Activated naive CD8-positive, alpha-beta T cell treated with anti-CD3 and anti-CD28 coated beads, Interleukin-2, amount 10 ng/mL, durations not matched to agents 7 days and 5 days (primary cell): ENCODE measurements at places on chromosomes 1 and 21. TPM values are rescaled to one million over a fixed set of nuclear protein-coding genes. Genes with fewer than 3 reads are reported as not detected.

VSIG8 gene
- not detected for total RNA-seq

DCST1 gene
- total RNA-seq = not detected

WNT2B gene
- total RNA-seq = 0.34 TPM

GRCh38 chr1:8506456-8506855 lies 188.5 kb downstream of the SLC45A1 start:
- H3K27me3 ChIP-seq = no peaks in the 10 kb centered on the region
- H3K4me3 ChIP-seq = no peak overlapping the region
- no peak overlapping the region for H3K27ac ChIP-seq
- DNase-seq = no peak
- peaks cover 8% of the 10 kb centered on the region for H3K36me3 ChIP-seq

DNA sequence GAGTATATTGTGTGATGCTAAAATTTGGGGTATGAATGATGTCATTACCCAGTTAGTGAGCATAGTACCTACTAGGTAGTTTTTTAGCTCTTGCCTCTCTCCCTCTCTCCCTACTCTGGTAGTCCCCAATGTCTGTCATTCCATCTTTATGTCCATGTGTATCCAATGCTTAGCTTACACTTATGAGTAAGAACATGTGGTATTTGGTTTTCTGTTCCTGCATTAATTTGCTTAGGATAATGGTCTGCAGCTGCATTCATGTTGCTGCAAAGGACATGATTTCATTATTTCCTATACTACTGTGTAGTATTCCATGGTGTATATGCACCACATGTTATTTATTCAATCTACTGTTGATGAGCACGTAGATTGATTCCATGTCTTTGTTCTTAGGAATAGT lies 54.4 kb upstream of the NEGR1 start:
- no peaks in the 10 kb centered on the region for H3K36me3 ChIP-seq
- H3K4me3 ChIP-seq = no peak overlapping the region
- no peak for DNase-seq
- H3K27ac ChIP-seq = no peak overlapping the region
- peaks cover 3% of the 10 kb centered on the region for H3K27me3 ChIP-seq

DNA sequence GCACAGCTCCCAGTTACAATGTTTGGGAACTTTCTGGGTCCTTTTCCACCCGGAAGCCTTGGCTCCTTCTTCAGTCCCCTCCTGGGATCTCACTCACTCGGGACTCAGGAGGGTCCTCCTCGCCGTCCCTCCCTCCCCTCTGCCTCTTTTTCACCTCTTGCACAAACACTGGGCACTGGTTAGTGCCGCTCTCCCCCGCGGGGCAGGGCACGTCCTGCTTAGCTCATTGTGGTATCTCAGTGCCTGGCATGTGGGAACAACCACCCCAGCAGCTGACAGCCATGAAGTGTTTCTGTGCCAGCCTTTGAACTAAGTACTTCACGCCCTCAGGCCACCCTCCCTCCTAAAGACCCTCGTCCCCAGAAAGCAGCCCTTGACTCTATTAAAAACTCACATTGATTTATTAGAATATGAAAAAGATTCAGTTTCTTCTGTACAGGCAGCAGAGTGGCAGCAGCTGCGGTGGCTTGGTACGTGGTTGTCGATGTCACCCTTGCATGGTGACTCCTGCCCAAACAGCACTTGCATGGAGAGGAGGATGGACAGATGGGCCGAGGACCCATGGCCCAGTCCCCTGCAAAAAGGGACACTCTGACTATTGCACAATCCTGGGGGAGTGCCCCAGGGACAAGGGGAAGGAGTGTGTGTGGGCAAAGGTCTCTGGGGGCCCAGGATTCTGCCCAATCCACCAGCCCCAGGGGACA lies 56.3 kb downstream of the SLC9A1 start:
- no peak overlapping the region for H3K4me3 ChIP-seq
- no peak for DNase-seq
- H3K36me3 ChIP-seq = no peaks in the 10 kb centered on the region
- peaks cover 15% of the 10 kb centered on the region for H3K4me1 ChIP-seq
- H3K27ac ChIP-seq = peak overlapping the region; percentile 73

GRCh38 chr1:229643996-229644745 lies 18.1 kb downstream of the URB2 start:
- H3K36me3 ChIP-seq = peaks cover 8% of the 10 kb centered on the region
- DNase-seq = no peak
- H3K4me3 ChIP-seq = no peak overlapping the region
- H3K27ac ChIP-seq = no peak overlapping the region
- no peaks in the 10 kb centered on the region for H3K27me3 ChIP-seq

- DNase-seq = no peak
- H3K27me3 ChIP-seq = no peaks in the 10 kb centered on the region
- peaks cover 13% of the 10 kb centered on the region for H3K36me3 ChIP-seq
- H3K4me1 ChIP-seq = peaks cover 8% of the 10 kb centered on the region
- no peak overlapping the region for H3K4me3 ChIP-seq
These were observed 176.2 kb downstream of the PGBD5 start for GRCh38 chr1:230249695-230250480.

DNA sequence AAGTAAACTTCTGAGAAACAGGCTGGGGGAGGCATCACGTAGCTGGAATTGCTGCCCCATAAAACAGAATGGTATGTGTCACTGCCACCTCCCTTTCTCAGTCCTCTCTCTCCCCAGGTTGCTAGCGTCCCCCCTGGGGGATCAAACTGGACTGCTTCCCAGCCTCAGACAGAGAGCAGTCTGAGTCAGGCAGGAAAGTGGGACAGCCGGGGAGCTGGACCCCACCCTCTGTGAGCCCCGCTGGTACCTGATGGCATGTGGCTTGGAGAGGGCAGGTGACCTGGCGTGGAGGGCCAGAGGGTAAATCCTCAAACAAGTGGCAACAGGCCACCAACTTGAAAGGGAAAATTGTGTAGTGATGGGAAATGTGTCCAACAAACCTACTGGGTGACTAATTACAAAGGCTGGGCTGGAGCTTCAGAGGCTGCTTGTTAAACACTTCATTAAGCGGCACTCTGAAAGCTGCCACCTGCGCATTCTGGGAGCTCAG lies 1.0 kb upstream of the SFN start:
- no peak overlapping the region for H3K4me3 ChIP-seq
- peaks cover 14% of the 10 kb centered on the region for H3K4me1 ChIP-seq
- no peaks in the 10 kb centered on the region for H3K27me3 ChIP-seq
- no peak for DNase-seq
- peaks cover 1% of the 10 kb centered on the region for H3K36me3 ChIP-seq
- no peak overlapping the region for H3K27ac ChIP-seq

GRCh38 chr21:35229290-35229689 lies 180.2 kb upstream of the RUNX1 start:
- no peaks in the 10 kb centered on the region for H3K36me3 ChIP-seq
- no peak overlapping the region for H3K4me3 ChIP-seq
- no peak for DNase-seq
- H3K4me1 ChIP-seq = peaks cover 17% of the 10 kb centered on the region

DNA sequence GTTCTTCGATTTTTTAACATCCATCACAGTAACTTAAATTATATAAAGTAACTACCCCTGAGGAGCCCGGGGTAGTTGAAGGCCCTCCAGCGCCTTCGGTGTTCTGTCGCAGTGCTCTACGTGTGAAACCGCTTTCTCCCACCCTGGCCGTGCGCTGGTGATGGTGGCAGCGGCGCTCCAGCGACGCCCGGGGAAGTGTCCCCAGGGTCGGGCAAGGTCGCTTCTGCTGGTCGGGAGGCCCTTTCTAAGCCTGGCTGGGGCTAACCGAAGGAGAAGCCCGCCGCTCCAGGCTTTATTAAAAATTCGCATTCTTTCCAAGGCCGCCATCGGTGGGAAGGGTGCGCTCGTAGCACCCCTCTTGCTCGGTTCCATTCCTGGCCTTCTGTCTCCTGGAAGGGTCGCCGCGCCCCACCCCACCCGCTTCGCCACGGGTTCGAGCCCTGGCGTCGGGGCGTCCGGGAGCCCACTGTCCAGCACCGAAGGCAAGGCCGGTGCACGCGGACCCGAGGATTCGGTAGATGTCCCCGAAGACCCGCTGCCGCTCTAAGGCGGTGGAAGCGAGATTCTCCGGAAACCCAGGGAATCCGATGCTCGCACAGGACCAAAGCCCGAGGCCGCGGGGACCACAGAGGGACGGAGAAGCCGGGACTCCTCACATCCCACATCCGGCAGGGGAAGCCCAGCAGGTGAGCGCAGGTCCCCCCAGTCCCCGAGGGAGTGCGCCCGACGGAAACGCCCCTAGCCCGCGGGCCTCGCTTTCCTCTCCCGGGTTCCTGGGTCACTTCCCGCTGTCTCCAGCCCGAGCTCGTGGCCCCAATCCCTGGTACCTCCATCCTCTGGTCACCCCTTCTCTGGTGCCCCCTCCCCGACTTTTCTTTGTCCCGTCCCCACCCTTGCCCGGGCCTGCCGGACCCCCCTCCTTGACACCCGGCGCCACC lies 685 bp upstream of the RIPPLY3 start:
- peaks cover 14% of the 10 kb centered on the region for H3K4me1 ChIP-seq
- peaks cover 40% of the 10 kb centered on the region for H3K27me3 ChIP-seq
- no peak for DNase-seq
- no peak overlapping the region for H3K27ac ChIP-seq

DNA sequence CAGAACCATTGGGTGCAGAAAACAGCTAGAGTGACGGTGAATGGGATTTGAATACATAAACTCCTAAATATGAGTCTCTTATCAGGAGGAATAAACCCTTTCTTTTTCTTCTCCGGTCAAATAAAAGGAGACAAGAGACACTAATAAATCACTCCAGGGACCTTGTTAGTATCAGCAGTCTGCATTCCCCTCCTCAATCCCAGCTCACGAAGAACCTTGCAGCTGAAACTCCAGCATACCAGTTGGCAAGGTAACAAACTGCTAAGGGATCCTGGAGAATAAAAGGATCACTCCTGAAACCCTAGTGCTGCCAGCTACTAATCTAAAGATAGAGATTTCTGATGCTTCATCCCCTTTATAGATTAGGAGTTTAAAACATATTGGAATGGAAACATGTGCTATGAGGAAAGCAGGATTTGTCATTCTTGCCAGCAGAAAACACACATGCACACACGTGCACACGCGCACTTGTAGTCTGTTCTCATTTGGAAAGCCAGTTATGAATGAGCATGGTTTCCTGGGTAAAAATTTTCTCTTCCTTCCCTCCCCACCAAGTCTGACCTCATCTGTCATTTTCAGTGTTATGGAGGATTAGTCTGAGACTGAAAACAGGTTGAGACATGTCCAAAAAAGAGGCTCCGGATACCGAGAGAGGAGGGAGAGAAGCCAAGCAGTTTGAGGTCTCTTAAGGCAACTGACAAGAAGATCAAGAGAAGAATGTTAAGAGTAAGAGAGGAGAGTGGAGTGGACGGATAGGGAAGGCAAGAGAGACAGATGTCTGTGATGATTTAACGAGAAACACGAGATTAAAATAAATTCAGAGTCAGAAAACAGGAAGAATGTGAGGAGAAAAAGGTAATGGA lies 10.9 kb downstream of the IER5 start:
- H3K36me3 ChIP-seq = peaks cover 13% of the 10 kb centered on the region
- DNase-seq = no peak
- peak overlapping the region; percentile 45 for H3K4me3 ChIP-seq
- no peaks in the 10 kb centered on the region for H3K27me3 ChIP-seq
- H3K27ac ChIP-seq = peak overlapping the region; percentile 89
- peaks cover 79% of the 10 kb centered on the region for H3K4me1 ChIP-seq

DNA sequence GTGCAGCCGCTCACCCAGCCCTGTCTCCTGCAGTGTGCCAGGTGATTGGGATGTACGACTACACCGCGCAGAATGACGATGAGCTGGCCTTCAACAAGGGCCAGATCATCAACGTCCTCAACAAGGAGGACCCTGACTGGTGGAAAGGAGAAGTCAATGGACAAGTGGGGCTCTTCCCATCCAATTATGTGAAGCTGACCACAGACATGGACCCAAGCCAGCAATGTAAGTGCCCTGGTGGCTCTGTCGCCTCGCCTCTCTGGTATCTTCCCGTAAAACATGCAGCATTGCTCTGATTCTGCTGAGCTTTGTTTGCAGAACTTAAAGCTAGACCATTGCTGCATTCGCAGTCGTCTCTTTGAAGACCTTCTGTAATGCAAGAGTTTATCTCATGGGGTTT lies 79.2 kb downstream of the ATP5PO start:
- no peak overlapping the region for H3K27ac ChIP-seq
- H3K4me3 ChIP-seq = no peak overlapping the region
- no peak for DNase-seq
- no peaks in the 10 kb centered on the region for H3K4me1 ChIP-seq

GRCh38 chr1:231192620-231193163 lies 30.8 kb downstream of the TRIM67 start:
- H3K4me1 ChIP-seq = no peaks in the 10 kb centered on the region
- no peak overlapping the region for H3K4me3 ChIP-seq
- no peak overlapping the region for H3K27ac ChIP-seq
- H3K36me3 ChIP-seq = no peaks in the 10 kb centered on the region
- no peak for DNase-seq
- H3K27me3 ChIP-seq = peaks cover 10% of the 10 kb centered on the region

DNA sequence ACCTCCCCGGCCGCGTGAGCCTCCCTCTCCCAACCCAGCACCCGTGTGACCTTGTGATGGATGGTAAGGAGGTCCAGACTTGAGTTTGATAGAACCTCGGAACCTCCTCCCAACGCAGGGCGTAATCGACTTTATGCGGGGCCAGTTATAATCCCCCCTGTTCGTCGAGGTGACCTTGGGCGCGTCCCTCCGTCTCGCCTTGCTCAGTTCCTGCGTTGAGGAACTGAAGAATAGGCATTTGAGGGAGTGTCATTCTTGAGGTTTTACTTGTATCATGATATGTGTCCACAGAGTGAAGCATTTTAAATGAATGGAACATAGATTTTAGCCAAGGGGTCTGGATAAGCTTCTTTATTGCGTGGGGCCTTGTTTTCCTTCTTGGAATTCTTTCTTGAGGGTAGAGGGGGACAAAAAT lies 433 bp downstream of the TIMM17A start:
- no peak for DNase-seq
- peaks cover 15% of the 10 kb centered on the region for H3K4me1 ChIP-seq
- peak overlapping the region; percentile 92 for H3K27ac ChIP-seq
- H3K36me3 ChIP-seq = peaks cover 8% of the 10 kb centered on the region
- H3K27me3 ChIP-seq = no peaks in the 10 kb centered on the region
